ENCODE measurements at places on chromosomes 2 and 18.

- DNase-seq: no peak
These were observed 14.5 kb upstream of the SULT1C4 start for GRCh38 chr2:108363024-108363907.

- no peak for DNase-seq
These were observed 16.8 kb upstream of the ATP8B1 start for GRCh38 chr18:57819671-57820460.

- DNase-seq: no peak
These were observed 691 bp upstream of the THSD7B start for GRCh38 chr2:136764452-136765255.

- DNase-seq: no peak
These were observed 12.2 kb upstream of the POU3F3 start for GRCh38 chr2:104841744-104842143.

DNA sequence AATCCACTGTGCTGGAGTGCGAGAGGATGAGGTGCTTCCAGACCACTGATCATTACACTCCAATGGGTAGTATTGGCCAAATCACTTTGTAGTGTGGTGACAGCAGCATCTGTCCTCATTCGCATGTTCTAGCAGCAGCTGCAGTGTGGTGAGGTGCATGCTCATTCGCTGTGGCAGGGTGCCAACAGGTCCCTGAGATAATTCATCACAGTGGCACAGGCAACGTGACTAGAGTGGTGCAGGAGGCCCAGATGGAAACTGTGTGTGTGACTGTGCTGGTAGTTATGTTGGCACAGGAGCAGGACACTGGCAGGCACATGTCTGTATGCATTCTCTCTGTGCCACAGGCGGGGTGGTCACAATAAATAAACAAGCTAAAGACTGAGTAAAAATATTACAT is 329.5 kb upstream of the SYT4 start:
- no peak for DNase-seq

DNA sequence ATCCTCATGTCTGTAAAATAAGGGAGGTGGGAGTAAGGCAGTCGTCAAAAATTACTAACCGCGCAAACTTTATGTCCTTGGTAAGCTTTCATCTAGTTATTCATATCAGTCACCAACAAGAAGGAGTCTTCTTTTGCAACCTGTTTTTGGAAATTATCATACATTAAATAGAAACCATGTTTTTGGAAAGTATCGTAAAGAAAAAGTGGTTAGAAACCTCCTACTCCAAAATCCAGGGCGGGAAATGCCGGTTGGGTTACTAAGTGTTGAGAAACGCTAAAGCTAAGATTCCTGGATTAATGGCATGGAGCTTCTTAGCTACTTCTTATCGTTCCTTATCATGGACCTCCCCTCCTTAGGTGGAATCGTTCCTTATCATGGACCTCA is 778 bp downstream of the BBS5 start:
- no peak for DNase-seq

- no peak for DNase-seq
These were observed 40.4 kb upstream of the SELENOI start for GRCh38 chr2:26305540-26305939.

GRCh38 chr2:224973112-224974016 is 68.9 kb downstream of the DOCK10 start:
- peak; percentile 25 for DNase-seq

DNA sequence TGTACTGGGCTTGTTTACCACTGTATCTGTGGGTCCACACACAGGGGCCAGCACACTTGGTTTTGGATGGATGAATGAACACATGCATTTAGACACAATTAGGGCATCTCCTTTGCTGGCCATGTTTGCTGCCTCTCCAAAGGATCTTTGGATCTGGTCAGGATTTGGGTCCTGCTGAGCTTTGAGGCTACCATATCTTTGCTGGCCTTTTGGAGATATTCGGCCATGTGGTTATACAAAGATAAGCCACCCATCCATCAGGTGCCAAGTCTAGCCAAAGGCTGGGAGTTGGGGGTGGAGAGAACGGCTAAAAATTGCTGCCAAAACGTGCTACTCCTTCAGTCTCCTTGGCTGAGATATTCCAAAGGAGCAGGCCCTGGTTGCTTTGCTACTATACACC is 18.2 kb upstream of the FZD7 start:
- DNase-seq: no peak

DNA sequence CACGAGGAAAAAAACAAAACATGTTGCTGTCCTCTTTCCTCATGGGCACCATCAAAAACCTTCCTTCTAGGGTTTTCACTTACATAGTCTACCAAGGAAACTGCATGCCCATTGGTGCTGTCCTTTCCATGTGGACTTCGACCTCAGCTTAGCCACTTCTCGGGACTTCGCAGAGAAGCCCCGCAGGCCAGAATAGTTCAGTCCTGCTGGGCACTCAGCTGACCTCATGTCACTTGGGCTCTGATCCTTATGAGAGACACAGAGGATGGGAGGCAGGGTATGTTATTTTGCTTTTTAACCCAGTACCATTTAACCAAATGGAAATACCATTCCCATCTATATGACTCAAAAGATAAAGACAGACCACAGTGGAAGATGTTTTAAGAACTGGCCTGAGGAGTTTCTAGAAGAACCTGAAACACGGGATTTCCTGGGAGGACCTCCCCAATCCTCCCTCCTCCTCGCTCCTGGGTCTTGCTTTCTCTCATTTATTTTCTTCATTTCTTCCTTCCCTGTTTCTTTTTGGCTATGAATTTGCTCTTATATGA is 28.4 kb downstream of the AAK1 start:
- DNase-seq: no peak

DNA sequence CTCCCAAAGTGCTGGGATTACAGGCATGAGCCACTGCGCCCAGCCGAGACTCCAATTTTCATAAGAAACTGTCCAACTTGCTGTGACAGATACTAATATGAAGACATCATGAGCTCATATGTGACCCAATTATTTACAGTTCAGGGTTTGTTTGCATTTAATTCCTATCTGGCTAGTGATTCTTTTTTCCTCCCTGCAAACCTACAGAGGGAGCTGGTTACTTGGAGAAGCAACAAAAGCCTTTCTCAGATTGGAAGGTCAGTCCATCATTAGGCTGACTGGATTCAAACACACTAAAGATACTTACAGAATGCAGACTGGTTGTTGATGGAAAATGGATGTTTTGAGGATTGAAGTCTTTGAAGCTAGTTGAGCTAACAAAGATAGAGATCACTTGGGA is 176.4 kb downstream of the ANKRD44 start:
- no peak for DNase-seq

GRCh38 chr18:35467624-35468016 is 30.1 kb downstream of the INO80C start:
- DNase-seq: no peak

GRCh38 chr2:70344195-70344594 is 42.3 kb upstream of the FAM136A start:
- no peak for DNase-seq

Data from CD4-positive, alpha-beta T cell treated with Interleukin-10 for 1 hour (primary cell).